A673 (cell line): ENCODE measurements at places on chromosomes 1 and 21.

DNA sequence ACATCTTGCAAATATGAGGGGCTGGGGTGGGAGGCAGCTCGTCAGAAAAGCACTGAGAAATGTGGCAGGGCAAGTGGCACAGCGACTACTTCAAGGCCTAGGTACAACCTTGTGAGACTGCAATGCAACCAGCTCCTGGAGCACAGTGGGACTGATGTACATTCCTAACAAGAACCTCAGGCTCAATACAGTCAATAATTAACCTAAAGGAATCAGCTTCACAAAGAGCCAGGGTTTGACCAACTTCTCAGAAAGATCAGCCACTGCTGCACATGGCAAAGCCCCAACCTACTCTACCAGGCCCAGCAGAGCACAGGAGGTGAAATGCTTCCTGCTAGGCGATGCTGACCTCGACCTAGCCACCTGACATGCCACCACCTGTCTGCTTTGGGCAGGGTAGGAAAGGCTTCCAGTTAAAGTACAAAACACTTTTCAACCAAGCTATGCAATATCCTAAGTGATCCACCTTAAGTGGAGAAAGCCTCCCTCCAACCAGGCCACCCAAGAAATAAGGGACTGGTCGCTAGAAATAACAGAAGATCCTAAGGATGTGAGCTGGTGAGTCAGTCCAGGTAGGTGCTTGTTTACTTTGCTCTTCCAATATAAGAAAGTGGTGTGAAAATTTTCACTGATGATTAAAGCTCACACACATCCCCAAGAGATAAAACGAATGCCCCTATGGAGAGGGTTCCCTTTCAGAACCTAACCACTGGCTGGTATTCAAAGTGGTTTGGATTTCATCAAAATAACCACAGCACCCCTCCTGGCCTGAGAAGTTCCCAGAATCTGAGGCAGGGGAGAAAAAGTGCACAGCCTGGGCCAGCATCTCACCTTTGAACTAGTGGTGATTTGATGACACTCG, 2.1 kb downstream of the RIPK4 start:
- H3K4me1 ChIP-seq: peaks cover 58% of the 10 kb centered on the region
- H3K27ac ChIP-seq: peak overlapping the region; percentile 90
- H3K4me3 ChIP-seq: peak overlapping the region; percentile 70
- no peaks in the 10 kb centered on the region for H3K36me3 ChIP-seq
- H3K27me3 ChIP-seq: peaks cover 3% of the 10 kb centered on the region

DNA sequence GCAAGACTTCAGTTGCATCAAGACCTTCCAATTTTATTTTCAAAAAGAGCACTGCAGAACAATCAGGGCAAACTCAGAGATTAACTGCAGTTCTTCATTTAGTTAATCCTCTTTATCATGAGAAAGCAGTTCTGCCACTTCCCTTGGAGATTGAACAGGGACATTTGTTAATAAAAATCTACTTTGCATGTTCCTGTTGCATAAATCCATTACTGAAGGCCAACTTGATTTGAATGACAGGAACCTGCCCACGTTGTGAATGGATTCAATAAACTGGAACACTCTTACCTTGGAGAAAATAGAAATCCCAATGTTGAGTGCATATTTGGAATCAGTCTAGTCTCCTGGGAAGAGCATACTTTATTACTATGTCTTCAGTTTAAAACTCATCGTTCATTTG, 19.6 kb upstream of the PLD5 start:
- H3K36me3 ChIP-seq: no peaks in the 10 kb centered on the region
- H3K27me3 ChIP-seq: no peaks in the 10 kb centered on the region
- H3K4me3 ChIP-seq: no peak overlapping the region
- no peak for DNase-seq
- H3K4me1 ChIP-seq: no peaks in the 10 kb centered on the region

DNA sequence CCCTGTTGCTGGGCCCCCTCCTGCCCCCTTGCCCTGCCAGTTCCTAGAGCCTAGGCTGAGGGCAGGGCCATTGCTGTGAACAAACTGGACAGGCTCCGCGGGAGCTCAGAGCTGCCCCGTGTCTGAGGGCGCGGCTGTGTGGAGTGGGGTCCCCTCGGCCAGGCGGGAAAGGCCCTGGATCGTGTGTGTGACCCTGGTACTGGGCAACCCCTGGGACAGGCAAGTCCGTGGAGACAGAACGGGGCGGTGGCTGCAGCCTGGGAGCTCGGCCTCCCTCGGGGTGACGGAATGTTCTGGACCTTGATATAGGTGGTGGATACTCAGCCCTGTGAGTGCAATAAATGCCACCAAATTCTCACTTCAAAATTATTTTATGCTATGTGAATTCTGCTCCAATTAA, 27.7 kb upstream of the C1orf159 start:
- H3K27ac ChIP-seq: no peak overlapping the region
- no peaks in the 10 kb centered on the region for H3K27me3 ChIP-seq
- no peak for DNase-seq
- H3K4me3 ChIP-seq: no peak overlapping the region
- no peaks in the 10 kb centered on the region for H3K4me1 ChIP-seq

- H3K27me3 ChIP-seq: no peaks in the 10 kb centered on the region
- DNase-seq: no peak
- H3K36me3 ChIP-seq: no peaks in the 10 kb centered on the region
- no peak overlapping the region for H3K27ac ChIP-seq
Observed at GRCh38 chr1:231734417-231734816, 107.8 kb downstream of the DISC1 start.

- H3K36me3 ChIP-seq: no peaks in the 10 kb centered on the region
- H3K27ac ChIP-seq: no peak overlapping the region
- no peaks in the 10 kb centered on the region for H3K4me1 ChIP-seq
Observed at GRCh38 chr1:234667600-234668576, 57.9 kb upstream of the IRF2BP2 start.

- no peaks in the 10 kb centered on the region for H3K36me3 ChIP-seq
- H3K27me3 ChIP-seq: no peaks in the 10 kb centered on the region
- H3K27ac ChIP-seq: no peak overlapping the region
- H3K4me3 ChIP-seq: no peak overlapping the region
- peaks cover 9% of the 10 kb centered on the region for H3K4me1 ChIP-seq
Observed at GRCh38 chr1:188427642-188428041, 1598.9 kb downstream of the PLA2G4A start.

- H3K4me3 ChIP-seq: no peak overlapping the region
- H3K4me1 ChIP-seq: no peaks in the 10 kb centered on the region
- no peaks in the 10 kb centered on the region for H3K27me3 ChIP-seq
- H3K27ac ChIP-seq: no peak overlapping the region
- no peak for DNase-seq
Observed at GRCh38 chr1:8222789-8223188, 95.1 kb upstream of the SLC45A1 start.

DNA sequence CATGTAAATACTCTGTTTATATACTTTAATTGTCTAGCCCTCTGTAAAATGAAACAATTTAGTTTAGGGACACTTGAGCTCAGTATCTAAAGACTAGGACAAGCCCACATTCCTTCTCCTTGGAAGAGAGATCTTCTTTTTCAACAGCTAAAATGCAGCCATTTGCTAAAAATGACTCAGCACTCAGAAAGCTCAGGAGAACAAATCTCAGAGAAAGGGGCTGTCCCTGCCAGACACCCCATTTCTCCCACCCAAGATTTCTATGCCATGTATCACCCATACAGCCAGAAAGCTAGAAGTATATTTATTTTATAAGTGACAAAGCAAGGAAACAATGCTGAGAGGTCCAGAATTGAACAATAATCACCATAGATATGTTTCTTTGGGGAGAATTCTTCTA, 23.2 kb upstream of the PRDX6 start:
- no peaks in the 10 kb centered on the region for H3K27me3 ChIP-seq
- no peak overlapping the region for H3K27ac ChIP-seq
- no peaks in the 10 kb centered on the region for H3K4me1 ChIP-seq
- no peak overlapping the region for H3K4me3 ChIP-seq
- DNase-seq: no peak
- no peaks in the 10 kb centered on the region for H3K36me3 ChIP-seq

DNA sequence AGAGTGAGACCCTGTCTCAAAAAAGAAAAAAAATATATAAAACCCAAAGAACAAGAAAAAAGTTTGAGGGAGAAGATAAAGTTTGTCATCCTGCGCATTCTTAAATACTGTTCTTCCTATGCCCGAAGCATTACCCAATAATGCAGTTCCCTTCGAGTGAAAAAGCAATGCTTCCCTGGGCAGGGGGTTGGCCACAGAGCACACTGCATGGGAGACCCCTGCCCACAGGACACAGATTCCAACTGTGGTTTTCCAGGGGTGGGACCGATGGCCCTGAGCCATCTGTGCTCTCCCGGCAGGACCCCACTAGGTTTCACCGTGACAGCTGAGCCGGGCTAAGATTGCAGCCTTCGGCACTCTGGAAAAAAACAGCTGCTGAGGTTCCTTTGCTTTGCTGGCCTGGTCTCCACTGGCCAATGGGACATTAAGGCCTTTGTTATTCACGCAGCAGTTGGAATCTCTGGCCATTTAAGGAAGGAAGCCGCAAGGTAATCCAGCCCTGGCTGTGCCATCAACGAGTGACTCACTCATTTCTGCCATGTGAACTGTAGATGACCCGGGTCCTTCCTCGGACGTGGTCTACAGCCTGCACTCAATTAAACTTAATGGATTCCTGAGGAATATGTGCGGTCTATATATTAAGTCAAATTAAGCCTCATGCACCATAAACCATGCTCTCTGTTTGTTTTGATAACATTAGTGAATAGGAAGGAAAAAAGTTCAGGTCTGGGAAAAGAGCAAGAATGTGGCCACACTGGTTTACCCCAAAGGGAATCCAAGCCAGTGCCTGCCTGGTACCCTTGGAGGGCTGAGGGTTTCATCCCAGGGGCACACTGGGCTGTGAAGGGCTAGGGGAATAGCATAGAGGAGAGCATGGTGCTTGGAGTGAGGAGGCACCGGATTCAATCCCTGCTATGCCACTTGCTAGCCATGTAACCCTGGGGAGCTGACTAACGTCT, 163.2 kb downstream of the ZBTB18 start:
- no peaks in the 10 kb centered on the region for H3K27me3 ChIP-seq
- no peak overlapping the region for H3K4me3 ChIP-seq
- H3K36me3 ChIP-seq: no peaks in the 10 kb centered on the region
- H3K27ac ChIP-seq: no peak overlapping the region
- H3K4me1 ChIP-seq: no peaks in the 10 kb centered on the region

DNA sequence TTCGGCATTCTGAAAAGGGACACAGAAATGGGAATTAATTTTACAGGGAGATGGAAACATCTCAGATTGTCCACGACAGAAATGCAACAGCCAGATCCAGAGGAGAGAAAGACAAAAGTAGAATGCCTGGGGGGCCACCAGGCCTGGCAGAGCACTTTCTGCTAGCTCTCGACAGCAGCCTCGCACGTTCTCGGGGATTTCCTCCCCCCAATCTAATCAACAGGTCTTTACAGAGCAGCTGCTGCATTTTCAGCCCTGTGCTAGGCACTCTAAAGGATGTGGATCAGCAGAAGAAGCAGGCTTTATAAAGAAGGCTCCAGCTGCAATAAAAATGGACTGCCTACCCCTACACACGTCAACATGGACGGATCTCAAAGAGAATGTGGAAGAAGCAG, 10.6 kb downstream of the CSRP1 start:
- H3K4me1 ChIP-seq: peaks cover 36% of the 10 kb centered on the region
- DNase-seq: no peak
- H3K27me3 ChIP-seq: no peaks in the 10 kb centered on the region
- H3K36me3 ChIP-seq: peaks cover 53% of the 10 kb centered on the region
- no peak overlapping the region for H3K4me3 ChIP-seq

DNA sequence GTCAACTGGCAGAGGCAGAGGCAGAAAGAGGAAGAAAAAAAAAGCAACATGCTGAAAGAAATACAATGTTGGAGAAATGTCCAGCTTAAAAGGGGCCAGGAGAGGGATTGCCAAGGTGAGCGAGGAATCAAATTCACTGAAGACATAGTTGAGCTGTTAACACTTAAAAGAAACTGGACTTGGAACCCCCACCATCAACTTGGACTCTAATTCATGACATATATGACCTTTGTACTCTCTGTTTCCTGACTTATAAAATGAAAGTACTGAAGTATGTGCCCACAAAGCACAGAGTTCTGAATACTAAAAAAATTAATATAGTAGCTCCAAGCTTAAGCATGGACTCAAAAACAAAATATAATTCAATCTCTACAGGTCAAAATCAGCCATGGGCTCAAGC, 16.1 kb downstream of the PRR9 start:
- no peak overlapping the region for H3K27ac ChIP-seq
- no peak overlapping the region for H3K4me3 ChIP-seq
- peaks cover 17% of the 10 kb centered on the region for H3K27me3 ChIP-seq
- H3K4me1 ChIP-seq: no peaks in the 10 kb centered on the region
- H3K36me3 ChIP-seq: no peaks in the 10 kb centered on the region
- no peak for DNase-seq

GRCh38 chr1:14887044-14887566, 266.4 kb upstream of the TMEM51 start:
- peak; percentile 86 for DNase-seq
- peak overlapping the region; percentile 25 for H3K27ac ChIP-seq

DNA sequence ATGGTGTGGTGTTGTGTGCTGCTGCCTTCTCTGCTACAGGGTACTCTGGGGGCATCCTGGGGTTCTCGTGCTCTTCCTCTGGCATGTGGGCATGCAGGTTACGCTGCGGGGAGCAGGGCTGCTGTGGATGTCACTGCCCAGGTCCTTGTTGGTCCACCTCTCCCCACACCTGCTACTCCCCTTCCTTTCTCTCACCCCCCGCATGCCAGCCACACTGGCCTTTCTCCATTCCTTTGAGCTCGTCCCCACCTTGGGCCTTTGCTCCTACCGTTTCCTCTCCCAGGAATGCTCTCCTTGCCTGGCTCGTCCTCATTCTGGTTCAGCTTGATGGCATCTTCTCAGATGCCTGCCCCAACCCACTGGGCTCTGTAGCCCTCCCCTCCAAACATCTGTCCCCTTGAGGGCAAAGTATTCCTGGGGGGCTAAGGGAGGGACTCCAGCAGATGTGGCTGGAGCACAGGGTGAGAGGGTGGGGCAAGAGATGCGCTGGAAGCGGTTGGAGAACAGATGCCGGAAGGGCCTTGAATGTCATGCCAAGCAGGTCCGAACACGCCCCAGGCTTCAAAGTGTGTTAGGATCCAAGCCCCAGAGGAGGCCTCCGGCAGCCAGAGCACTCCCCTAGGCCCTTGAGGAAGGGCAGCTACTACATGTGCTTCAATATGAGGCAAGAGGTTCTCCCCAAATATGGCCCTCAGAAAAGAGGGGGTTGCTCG, 23.4 kb downstream of the DMRTB1 start:
- DNase-seq: no peak
- H3K36me3 ChIP-seq: no peaks in the 10 kb centered on the region
- no peaks in the 10 kb centered on the region for H3K27me3 ChIP-seq
- H3K4me1 ChIP-seq: no peaks in the 10 kb centered on the region

DNA sequence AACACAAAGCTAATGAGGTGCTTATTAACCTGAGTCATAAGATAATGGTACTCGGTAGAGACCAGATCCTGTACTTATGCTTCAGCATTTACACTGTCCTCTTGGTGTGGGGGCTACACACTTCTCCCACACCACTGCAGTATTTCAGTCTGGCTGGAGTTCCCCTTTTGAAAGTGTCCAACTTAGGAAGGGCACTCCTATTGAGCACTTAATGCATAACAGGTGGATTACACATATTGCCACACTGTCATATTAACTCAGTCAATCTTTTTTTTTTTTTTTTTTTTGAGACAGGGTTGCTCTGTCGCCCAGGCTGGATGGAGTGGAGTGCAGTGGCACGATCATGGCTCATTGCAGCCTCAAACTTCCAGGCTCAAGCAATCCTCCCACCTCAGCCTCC, 1.5 kb downstream of the GPATCH4 start:
- peak overlapping the region; percentile 64 for H3K4me3 ChIP-seq
- H3K4me1 ChIP-seq: peaks cover 9% of the 10 kb centered on the region
- peaks cover 36% of the 10 kb centered on the region for H3K36me3 ChIP-seq
